ENCODE measurements at places on chromosomes 1 and 21.
A peak's percentile ranks its signal among the peaks of the same experiment; 100 is the strongest.

GRCh38 chr1:206581571-206581981 is 30.7 kb downstream of the EIF2D start:
- peak; percentile 65 for DNase-seq

GRCh38 chr21:42220138-42220701 is 1.3 kb downstream of the ABCG1 start:
- DNase-seq: peak; percentile 69

- DNase-seq: no peak
Measured at GRCh38 chr1:220485131-220485530, 42.8 kb upstream of the MARK1 start.

DNA sequence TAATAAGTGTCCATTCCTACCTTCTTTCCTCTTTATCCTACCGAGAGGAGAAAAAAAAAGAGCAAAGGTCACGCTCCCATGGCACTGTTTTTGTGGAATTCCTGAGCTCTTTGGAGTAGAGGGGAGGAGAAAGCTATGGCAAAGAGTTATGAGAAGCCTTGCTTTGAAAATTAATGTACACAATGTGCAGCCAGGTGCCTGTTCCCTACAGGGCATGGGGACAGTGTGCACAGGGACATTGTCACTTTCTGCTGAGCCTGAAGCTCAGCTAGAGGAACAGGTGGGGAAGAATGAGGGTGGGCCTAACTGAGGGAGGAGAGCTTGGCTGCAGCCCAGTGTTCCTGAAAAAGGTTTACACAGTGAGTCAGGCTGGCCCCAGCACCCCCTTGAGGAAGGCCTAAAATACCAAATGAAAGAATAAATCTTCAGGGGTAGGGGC is 66.1 kb downstream of the PLXNA2 start:
- no peak for DNase-seq

DNA sequence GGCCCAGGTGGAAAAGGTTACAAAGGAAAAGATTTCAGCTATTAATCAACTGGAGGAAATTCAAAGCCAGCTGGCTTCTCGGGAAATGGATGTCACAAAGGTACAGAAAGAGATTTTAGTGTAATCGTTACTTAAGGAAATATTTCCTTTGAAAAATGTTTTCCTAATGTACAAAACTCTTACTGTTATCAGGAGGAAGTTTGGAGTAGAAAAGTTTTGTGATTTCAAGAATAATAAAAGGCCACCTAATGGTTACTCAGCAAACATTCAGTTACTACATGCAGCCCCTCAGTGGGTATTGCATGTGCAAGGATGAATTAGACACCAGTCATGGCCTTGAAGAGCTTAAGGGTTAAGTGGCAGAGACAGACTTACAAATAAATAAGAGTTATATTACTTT is 85.2 kb downstream of the SDCCAG8 start:
- DNase-seq: no peak

DNA sequence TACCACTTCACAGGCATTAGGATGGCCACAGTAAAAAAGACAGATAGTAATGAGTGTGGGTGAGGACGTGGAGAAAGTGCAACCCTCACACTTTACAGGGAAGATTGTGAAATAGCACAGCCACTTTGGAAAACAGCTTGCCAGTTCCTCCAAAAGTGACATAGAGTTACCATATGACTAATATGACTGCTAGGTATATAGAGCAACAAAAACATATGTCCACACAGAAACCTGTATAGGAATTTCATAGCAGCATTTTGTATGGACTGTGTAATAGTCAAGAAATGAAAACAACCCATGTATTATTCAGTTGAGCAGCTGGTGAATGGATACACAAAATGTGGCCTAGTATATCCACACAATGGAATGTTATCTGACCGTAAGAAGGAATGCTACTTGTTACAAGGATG is 30.4 kb upstream of the LBR start:
- DNase-seq: no peak

GRCh38 chr1:200510228-200510623 is 100.4 kb upstream of the ZNF281 start:
- peak; percentile 52 for DNase-seq

GRCh38 chr1:210330279-210330866 is 1.7 kb downstream of the HHAT start:
- no peak for DNase-seq

- no peak for DNase-seq
Measured at GRCh38 chr1:10033359-10033845, 644 bp downstream of the UBE4B start.

DNA sequence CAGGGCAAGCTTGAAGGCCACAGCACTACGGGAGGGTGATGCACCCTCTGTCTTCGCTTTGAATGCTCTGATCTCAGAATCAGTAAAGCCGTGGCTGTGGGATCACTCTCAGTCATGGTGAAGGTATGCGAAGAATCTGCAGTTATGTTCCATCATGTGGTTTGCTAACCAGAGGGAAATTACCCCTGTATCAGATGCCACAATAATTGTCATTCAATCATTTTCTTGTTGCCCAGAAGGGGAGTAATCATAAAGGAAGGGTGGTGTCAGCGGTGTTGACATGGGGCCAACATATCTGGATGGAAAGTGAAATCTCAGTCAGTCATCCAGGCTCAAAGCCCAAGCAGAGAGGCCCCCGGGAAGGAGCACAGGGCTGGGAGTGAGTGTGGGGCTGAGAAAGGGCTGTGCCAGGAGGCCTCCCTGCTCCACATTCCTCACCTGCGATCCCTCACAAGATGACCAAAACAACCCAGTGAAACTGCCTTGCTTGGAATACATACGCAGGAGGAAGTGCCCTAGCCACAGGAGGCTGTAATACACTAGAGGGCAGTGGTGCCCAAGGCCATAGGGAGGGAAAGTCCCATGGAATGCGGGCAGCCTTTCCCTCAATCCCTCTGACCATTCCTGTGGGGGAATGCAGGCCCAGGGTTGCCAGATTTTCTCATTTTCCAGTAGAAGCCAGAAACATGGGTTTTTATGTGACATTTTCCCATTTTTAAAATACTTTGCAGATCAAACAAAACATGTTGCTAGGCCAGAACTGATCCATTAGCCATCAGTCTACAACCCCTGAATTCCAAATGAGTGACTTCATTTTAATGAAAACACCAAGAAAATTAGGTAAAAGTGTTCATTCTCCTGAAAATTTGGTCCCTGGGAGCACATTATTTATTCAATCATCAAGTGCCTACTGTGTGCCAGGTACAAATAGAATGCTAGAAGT is 95.7 kb upstream of the VANGL1 start:
- DNase-seq: no peak

GRCh38 chr1:31912839-31913239 is 25.3 kb downstream of the PTP4A2 start:
- no peak for DNase-seq

DNA sequence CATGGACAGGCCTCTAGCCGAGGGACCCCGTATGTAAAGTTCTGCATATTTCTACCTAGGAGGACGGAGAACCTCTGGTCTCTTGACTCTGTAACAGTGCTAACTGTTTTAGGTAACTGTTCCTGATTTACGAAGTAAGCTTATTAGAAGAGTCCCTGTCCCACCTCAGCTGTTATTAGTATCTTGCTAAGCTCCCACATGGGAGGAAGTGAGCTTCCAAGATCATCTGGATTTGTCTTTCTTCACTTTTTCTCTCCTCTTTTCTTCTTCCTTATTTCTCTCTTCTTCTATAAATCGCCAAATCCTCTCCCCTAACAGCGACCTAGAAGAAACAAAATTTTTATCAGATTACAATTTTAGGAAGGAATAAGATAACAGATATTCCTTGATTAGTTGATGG is 4.4 kb downstream of the CD53 start:
- DNase-seq: no peak

GRCh38 chr1:85450832-85451231 is 14.1 kb downstream of the DDAH1 start:
- DNase-seq: no peak

GRCh38 chr1:110091791-110092190 is 20.5 kb upstream of the UBL4B start:
- no peak for DNase-seq

DNA sequence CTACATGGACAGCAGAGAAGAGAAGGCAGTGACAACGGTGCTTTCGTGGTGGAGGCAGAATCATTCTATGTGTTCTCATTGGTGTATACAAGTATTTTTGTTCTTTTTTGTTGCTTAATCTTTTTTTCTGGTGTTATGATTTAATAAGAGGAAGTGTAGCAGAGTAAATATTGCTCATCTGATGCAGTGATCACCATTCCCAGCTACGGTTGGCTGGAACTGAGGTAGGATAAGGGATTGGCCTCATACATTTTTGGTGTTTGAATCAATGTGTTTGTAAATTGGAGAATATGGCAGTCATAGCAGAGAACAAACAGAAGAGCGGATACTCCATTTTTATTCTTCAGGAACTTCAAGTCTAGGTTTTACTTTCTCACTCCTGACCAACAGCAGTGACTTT is 76.6 kb downstream of the UBE2U start:
- no peak for DNase-seq

DNA sequence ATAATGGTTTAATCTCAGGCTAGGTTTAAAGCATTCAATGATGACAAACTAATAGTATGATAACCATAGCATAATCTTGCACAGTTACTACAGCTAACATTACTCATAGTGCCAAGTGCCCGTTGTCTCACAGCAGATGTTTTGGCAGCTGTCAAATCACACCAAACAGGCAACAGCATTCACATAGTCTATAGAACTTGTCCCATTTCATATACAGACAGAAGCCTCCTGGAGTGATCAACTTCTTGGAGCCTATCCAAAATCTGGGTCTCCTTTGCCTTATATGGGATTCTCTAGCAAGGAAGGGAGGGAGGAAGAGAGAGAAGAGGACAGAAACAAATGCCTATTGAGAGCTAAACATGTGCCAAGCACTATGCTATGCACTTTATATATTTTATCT is 250.6 kb upstream of the ZP4 start:
- no peak for DNase-seq

GRCh38 chr1:101496109-101496508 is 259.3 kb downstream of the S1PR1 start:
- DNase-seq: peak; percentile 5

DNA sequence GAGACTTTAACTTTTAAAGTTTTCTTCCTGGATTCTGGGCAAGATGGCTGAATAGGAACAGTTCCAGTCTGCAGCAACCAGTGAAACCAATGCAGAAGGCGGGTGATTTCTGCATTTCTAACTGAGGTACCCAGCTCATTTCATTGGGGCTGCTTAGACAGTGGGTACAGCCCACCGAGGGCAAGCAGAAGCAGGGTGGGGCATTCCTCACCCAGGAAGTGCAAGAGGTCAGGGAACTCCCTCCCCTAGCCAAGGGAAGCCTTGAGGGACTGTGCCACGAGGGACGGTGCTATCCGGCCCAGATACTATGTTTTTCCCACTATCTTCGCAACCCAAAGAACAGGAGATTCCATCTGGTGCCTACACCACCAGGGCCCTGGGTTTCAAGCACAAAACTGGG is 121.0 kb downstream of the VAV3 start:
- peak; percentile 11 for DNase-seq

- DNase-seq: no peak
Measured at GRCh38 chr21:38310646-38311485, 54.1 kb downstream of the KCNJ15 start.

GRCh38 chr1:167409183-167409582 is 109.1 kb downstream of the CD247 start:
- no peak for DNase-seq

DNA sequence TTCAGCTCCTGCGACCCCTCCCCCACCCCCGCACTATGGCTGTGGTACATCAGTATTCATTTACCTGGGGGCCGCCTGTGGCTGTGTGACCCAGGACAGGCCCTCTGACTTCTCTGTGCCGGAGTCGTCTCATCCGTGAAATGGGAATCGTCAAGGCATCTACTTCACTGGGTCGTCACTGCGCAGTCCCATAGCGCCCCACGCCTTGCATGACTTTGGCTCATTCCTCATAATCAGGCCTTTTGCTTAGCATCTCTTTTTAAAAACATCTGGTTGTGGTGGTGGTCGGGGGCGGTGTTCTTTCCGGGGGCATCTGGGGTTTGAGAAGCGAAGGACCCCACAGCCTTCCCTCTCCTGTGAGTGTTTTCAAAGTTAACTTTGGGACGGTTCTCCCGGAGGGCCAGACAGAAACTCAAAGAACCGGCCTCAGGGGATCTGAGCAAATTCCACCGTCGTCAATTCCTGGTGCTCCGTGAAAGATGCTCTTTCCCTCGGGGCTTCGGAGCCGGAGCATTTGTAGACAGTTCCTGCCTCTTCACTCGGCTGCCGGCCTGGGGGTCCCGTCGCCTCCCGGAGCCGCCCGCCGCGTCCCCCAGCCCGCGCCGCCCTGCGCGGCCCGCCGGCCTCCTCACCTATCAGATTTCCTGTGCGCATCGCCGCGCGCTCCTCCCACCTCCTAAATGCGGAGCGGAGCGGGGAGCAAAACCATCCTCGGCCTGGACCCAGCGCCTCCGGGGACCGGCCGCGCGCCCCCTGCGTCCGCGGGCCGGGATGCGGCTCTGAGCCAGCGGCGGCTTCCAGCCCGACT is at the start of gene B3GALT5:
Gene B3GALT5, plus strand, starts transcription at position 708 of the 808 bp plus-strand sequence. CDS start 47,620 bp downstream, outside the sequence.
- no peak for DNase-seq

DNA sequence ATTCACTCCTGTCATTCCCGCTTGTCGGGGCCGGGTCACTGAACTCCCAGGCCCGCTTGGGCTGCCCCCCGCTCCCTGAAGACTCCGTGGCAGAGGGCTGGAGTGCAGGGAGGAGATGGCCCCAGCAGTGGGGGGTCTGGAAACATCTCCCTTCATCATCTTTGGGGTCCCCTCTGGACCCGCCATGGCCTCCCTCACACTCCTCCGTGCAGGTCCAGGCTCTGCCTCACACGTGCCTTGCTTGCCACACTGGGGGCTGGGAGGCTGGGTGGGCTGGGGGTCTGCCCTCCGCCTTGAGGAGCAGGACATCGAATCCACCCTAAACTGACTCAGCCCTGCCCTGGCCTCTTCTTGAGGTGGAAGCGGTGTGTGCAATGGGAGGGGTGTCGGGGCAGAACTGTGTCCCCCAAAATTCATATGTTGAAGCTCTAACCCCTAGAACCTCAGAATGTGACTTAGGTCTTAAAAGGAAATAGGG is 35.2 kb downstream of the POFUT2 start:
- no peak for DNase-seq

- no peak for DNase-seq
Measured at GRCh38 chr1:53822931-53823330, 15.2 kb downstream of the NDC1 start.

DNA sequence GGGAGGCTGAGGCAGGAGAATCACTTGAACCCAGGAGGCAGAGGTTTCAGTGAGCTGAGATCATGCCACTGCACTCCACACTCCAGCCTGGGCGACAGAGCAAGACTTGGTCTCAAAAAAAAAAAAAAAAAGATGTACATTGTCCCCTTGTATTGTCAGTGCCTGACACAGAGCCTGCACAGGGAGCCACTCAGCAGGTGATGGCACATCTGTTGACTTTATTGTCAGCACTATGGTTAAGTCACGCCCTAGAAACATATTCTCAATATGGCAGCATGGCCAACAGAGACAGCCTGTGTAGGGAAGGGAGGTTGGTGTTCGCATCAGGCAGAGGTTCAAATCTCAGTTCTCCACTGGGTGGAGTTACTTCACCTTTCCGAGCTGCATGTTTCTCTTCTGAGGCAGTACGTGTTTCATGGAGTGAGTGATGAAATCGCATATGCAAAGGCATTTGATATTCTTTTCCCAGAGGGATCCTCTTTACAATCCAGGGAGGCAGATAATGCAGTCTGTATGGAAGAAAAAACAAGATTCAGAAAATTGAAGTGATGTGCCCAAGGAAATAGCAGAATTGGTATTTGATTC is 20.6 kb downstream of the LAMC2 start:
- DNase-seq: no peak
